ENCODE measurements at places on chromosomes 13 and 19. TPM values are rescaled to one million over a fixed set of nuclear protein-coding genes. Genes with fewer than 3 reads are reported as not detected.

Gene CPB2
- total RNA-seq: not detected

Gene TMEM255B
- total RNA-seq: 4.0 TPM

Gene SLC46A3
- total RNA-seq: 11.7 TPM

Gene SMIM17
- total RNA-seq: not detected

- H3K4me3 ChIP-seq: no peak overlapping the region
- no peak for DNase-seq
- H3K27me3 ChIP-seq: no peaks in the 10 kb centered on the region
- peaks cover 100% of the 10 kb centered on the region for H3K4me1 ChIP-seq
Measured at GRCh38 chr19:15290166-15290565, 42.2 kb downstream of the BRD4 start.
